Activated naive CD8-positive, alpha-beta T cell treated with anti-CD3 and anti-CD28 coated beads, Interleukin-2, amount 50 U/mL, for 16 hours (primary cell): ENCODE measurements at places on chromosomes 5 and 9.

DNA sequence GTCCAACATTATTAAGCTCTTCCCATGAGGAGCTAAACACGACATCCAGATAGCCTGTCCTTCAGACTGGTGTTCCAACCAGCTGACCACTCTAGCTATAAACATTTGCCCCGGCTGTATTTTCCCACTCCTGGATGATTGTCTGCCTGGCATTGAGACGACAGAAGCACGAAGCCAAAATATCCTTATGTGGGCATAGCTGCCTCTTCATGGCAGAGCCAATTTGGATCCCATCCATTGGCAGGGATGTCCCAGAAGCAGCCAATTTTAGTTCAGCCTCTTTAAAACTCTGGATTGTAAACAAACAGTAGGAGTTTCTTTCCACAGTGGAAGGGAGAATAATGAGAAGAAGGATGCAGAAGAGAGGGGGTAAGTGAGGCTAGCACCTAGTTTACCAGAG, 507.6 kb downstream of the CETN3 start:
- DNase-seq: no peak

- DNase-seq: no peak
These were observed 202.1 kb downstream of the RFX3 start for GRCh38 chr9:3323714-3324113.

DNA sequence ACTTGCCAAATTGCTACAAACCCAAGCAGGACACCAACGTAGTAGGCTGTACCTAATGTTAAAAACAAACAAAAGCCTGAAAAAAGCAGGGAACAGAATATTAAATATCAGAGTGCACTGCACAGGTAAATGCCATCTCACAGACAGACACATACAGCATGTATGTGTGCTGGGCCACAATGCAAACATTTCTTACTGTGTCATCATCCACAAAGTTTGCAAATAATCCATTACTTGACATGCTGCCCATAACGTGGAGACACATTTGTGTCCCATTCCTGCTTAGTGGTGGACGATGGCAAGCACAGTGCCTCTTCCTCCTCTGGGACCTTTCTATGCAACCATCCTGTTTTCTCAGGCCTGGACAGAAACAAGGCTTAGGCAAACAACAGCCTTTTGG, 44.7 kb downstream of the GOLM1 start:
- no peak for DNase-seq

DNA sequence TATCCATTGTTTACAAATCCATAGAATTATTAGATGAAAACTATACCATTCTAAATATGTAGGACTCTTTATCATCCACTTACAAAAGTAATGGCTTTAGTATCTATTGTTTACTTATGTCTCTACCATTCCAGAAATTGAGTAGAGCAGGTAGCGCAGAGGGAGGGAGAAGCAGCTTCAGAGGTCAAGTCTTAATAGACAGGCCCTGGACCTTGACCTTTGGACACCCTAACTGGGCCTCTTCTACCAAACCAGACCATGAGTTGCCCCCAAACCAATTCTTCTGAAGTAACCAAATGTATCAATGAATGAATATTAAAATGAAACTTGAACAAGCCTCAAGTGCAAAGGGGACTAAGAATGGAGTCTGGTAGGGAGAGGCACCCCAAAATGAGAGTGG, 124.9 kb upstream of the ANKRD55 start:
- DNase-seq: no peak

DNA sequence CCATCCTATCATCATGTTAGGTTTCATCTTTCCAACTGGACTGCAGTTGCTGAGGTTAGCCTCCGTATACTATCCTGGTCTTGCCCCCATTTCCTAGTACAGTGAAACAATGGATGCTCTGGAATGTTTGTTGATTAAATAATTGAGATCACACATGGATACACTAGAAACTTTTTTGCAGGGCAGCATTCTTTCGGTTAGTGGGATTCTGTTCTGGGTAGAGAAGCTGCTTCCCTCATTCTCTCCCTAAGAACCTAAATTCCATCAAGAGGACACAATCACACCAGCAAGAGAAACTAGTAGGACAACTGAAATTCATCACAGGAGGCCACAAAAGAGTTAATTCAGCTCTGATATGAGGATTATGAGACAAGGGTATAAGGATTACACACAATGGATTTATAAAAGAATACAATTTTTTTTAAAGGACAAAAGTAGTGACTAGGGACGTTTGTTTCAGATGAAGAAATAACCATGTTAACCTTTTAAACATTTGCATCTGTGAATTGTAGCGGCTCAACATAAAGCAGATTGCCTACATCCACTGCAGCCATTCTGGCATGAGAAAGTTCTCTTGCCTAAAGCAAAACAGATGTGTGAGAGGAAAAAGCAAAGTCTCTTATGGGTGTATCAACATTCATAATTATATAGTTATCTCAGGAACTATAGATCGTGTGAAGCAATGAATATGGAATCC, 162.7 kb upstream of the LHFPL2 start:
- DNase-seq: no peak

- DNase-seq: no peak
These were observed 36.1 kb upstream of the ACOT12 start for GRCh38 chr5:81429985-81430384.

DNA sequence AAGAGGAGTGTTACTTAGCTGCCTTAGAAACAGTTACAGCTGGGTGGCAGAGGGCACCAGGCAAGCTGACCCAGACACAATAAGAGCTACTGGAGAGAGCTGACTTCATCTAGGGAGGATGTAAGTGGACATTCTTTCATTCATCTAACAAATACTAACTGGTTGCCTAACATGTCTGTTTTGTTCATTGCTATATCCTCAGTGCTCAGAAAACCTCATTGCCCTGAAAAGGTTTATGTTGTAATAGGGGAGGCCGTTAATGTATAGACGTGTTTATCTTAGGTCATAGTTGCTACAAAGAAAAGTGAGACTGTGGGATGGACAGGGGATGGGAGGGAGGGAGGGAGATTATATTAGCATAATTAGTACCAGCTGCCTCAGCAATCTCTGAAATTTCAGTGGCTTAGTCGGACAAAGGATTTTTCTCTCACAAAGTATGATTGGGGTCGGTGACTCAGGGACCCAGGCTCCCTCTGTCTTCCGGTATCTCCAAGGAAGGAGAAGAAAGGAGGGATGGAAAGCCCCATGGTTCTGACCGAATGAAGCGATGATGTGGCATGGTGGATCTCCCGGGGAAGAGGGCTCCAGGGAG, 2.6 kb upstream of the SNX18 start:
- no peak for DNase-seq

DNA sequence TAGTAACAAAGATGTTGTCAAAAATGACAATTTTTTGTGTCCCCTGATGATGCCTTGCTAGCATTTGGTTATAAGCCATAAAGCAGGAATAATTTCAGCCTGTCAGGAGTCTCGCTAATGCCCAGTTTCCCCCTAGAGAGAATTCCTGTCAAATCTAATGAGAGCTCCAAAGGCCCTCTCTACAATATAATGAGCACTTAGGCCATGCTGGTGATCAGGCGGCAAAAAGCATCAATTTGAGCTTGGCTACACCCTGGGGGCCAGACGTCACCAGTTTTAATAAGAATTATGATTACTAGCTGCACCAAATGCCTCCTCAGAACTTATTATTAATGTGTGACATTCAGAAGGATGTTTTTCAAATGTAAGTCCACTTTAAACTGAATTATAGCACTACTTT, 6.1 kb downstream of the TLE1 start:
- no peak for DNase-seq
